ENCODE measurements at places on chromosomes 5 and 9.

DNA sequence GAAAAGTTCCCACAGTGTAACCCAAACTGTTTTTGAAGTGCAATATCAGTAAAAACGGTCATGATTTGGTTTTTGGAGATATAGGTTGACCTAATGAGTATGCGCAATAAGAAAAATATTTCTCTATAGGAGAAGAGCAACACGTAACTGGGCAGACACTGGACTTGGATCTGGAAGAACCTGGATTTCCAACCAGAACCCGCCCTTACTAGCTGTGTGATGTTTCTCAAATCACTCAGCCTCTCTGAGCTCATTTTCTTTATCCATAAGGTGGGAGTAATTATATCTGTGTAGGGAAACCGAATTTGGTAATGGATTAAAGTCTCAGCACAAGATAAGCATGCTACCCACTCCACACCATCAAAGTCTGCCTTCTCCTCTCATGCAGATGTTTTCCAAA lies 169.1 kb downstream of the COL23A1 start:
- DNase-seq: no peak

DNA sequence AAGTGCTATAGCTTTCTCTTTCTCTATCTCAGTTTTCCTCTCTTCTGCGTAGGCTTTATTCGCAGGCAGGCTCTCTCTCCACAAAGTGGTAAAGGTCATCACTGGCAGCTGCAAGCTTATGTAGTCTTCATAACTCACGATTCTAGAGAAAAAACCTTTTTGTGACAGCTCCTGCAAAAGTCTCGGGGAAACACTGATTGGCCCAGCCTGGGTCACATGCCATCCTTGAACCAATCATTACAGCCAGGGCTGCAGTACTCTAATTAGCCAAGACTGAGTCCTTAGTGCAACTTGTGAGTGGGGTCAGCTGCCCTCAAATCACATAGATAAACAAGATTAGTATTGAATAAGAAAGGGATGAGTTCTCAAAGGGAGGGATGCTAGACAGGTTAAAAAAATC lies 18.3 kb upstream of the FRMPD1 start:
- no peak for DNase-seq

DNA sequence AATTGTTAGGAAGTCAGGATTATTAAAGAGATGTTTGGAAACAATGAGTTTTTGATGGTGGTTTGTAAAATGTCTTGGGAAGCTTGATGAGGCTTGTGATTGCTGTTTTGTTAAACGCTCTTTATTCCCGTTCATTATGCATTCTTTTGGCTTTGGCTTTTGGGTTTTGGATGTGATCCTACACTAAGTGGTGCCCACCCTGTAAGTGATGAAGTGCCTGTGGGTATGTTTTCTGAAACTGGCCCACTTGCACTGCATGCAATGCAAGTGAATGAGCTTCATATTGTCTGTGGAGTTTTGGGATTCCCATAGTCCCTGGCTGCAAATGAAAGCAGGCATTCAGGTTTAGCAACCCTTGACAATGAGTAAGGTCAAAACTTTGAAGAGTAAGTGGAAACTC lies 1035.5 kb upstream of the WWC1 start:
- no peak for DNase-seq

- no peak for DNase-seq
Observed at GRCh38 chr9:110089681-110090370, 118.1 kb downstream of the C9orf152 start.

DNA sequence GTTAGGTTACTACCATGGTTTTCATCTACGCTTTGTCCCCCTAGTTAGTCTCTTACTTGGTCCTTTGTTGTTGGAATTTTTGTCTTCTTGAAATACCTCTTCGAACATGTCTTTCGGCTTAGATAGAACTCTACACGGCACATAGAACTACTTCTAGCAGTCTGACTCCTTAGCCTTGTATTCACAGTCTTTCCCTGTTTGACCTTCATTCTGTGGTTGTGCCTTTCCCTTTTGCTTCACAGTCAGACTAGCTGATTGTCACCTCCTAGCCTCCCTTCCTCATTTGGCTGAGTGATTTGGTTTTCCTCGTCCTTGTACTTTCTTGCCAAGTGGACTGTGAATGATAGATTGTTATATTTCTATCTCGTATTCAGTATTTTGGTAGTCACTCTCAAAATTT lies 10.7 kb downstream of the SMAD5 start:
- DNase-seq: no peak

GRCh38 chr5:167451076-167451475 lies 840.4 kb upstream of the WWC1 start:
- DNase-seq: no peak

- DNase-seq: no peak
Observed at GRCh38 chr9:68925175-68925574, 88.7 kb downstream of the PRKACG start.

GRCh38 chr5:40606077-40606765 lies 73.5 kb upstream of the PTGER4 start:
- DNase-seq: no peak

GRCh38 chr9:86624630-86625029 lies 270.4 kb upstream of the TUT7 start:
- no peak for DNase-seq

DNA sequence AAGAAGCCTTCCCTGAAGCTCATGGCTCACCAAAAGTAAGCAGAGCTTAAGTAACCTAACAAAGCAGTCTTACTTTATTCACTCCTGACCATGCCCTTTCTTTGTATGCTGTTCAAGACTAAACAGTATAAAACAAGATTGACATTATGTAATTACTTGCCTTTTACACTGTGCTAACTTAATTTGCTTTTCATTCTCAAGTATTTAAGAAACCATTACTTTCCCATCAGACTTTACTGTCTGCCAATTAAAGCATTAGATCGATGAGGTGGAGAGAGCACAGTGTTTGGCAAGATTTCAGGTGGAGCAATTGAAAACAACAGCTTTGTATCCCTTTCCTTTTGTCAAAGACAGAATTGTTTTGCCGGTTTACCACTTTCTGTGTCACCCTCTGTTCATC lies 98.2 kb downstream of the RORB start:
- no peak for DNase-seq

DNA sequence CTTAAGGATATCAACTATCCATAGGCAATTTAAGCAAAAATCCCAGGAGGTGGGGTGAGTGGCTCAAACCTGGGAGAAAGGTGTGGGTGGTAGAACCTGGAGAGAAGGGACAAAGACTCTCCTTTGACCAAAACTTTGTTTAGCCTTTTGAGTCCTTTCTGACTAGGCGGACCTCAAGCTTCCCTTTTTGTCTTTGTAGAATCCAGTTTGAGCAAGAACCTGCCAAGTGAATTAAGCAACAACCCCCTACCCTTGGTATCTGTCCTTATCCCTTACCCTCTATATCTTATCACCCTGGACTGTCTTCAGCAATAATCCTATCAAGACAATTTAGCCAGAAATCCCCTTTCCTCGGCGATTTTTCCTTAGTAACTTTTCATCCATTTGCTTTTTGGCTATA lies 53.5 kb upstream of the SLC28A3 start:
- no peak for DNase-seq

DNA sequence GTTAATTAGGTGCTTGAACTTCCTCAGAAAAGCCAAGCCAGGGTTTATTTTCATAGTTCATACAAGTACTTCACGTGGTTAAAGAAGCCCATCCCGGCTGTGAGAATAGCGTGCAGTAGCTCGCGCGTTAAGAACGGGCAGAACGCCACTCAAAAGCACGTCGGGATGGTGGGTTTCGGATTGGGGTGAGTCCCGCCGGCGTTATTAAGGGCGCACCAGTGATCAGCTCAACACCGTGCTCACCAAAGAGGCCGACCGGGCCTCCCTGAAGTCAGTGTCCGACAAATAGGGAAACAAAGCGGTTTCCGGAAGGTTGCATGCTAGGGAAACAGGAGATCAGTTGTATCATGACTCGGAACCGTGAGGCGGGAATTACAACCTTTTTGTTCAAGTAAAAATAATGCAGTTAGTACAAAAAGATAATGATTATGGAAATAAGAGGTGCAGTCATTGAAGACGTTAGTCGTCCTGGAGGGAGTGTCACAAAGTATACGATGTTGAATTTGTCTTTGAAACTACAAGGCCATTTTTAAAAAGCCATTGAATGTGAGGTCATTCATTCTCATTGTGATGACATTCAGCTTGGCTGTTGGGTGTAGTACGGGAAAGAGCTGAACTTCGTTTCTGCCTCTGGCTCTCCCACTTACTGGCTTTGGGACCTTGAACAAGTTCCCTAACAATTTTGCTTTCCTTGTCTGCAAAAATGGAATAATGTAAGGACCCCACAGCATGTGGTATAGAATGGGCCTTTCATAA lies 992 bp downstream of the SETD9 start:
- DNase-seq: no peak

DNA sequence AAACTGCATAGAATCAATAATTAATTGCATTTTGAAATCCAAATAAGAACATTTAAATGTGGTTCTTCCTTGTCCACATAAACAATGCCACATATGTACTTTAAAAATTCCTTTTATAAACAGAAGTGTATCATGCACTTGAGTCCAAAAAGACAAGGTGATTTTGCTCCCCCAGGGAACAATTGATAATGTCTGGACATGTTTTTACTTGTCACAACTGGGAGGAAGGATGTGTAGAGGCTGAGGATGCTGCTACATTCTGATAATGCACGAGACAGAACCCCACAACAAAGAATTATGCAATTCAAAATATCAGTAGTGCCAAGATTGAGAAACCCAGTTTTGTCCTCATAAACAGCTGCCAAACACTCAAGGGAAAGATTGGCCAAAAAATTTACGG lies 181.1 kb upstream of the ISL1 start:
- no peak for DNase-seq

DNA sequence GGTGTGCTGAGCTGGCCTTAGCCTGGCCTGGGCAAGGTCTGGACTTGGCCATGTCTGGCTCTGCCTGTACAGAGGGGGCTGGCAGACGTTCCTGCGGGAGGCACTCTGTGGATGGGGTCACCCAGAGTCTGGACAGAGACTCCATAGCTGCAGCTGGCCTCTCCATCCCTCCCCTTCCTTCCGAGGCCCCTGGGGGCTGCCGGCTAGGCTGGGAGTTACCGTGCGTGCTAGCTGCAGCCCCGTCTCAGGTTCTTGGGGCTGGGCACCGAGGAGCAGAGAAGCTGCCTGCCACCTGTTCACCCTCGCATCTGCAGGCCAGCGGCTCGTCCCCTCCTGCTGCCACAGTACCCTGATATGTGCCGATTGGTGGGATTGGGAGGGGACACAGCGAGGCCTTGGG lies 63.4 kb downstream of the RXRA start:
- no peak for DNase-seq

DNA sequence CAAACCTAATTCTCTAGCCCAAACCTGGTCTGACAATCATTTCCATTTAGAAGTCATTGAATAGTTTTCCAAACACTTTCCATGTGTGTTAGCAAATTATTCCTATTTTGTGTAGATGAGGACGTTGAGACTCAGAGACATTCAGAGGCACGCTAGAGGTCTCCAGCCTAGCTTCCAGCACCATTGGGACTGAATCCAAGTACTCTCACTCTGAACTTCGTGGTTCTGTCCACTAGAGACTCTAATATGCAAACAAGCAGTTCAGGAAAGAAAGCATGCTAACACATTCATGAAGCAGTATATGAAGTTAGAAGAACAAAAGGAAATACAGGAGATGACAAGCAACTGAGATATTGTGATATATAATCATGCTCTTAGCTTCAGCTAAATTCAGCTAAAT lies 354.8 kb downstream of the NTRK2 start:
- no peak for DNase-seq

- DNase-seq: no peak
Observed at GRCh38 chr5:115892021-115892420, 50.3 kb downstream of the AP3S1 start.

DNA sequence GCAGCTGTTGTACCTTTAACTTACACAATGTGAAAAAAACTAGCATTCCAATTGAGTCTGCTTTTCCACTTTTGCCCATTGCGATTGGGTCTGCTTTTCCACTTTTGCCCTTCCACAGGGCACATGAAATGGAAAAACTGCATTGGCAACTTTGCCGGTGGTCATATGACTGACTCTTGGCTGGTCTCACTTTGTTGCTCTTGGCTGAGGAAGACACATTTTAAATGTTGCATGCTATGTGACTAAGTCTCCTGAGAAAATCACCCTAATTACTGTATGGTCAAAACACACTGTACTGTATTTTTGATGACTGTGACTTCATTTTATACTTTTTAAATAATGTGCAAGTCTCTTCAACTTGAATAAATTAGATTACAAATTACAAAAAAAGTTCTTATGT lies 1.6 kb upstream of the OXCT1 start:
- DNase-seq: no peak

DNA sequence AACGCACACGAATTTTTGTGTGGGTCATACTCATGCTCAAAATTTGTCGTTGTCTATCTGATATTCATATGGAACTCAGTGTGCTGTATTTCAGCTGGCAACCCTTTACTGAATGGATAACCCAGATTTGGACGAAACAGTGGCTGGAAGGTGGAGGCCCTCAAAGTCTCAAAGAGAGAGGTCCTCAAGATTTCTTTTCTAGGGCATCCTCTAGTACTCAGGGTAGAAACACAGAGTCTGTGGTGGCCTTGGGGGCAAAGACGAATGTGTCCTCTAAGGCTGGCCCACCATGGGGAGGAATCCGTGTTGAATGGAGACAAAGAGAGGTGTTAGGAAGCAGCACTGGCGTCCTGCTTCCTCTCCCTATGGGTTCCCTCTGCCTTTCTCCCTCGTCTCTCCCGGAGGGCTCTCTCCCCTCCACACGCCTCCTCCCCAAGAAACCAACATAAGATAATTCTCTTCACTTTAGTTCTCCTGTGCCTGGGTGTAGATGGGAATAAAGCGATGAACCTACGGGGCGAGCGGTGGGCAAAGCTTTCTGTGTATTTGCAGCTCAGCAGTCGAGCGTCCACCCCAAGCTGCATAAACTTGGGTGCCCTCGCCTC lies 333.7 kb downstream of the CWC27 start:
- DNase-seq: no peak

GRCh38 chr5:1204693-1205242 lies 3.4 kb downstream of the SLC6A19 start:
- DNase-seq: no peak

DNA sequence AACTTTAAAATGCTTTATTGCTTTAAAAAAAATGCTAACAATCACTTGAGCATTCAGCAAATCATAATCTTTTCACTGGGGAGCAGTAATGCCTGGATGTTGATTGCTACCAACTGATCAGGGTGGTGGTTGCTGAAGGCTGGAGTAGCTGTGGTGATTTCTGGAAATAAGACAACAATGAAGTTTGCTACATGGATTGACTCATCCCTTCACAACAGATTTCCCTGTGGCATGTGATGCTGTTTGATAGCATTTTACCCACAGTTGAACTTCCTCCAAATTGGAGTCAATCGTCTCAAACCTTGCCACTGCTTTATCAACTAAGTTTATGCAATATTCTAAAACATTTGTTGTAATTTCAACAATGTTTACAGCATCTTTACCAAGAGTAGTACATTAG lies 83.3 kb downstream of the MLLT3 start:
- DNase-seq: no peak

DNA sequence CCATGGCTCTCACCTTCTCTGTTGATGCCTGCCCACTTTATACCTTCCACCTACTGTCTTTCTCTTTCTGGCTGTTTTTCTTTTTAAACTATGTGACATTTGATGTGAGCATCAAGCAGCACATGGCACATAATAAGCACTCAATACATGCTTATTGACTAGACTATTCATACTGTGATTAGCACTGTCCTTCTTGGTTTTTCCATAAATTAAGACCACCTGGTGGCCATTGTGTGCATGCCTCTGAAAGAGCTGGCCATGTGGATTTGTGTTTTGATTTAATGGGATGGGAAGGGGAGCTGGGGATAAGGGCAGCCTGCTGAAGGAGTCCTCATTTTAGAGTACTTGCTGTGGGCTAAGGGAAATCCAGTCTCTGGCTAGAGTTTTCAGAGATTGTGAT lies 79.4 kb downstream of the ARHGEF28 start:
- no peak for DNase-seq

GRCh38 chr5:60822285-60822556 lies 21.8 kb downstream of the ELOVL7 start:
- no peak for DNase-seq

Measured in stimulated activated CD4-positive, alpha-beta T cell treated with anti-CD3 and anti-CD28 coated beads, Interleukin-1b, Interleukin-23, amount 100 ng/mL, for 1 hour (primary cell).